ENCODE measurements at places on chromosomes 12 and 14.

- no peak for DNase-seq
These were observed 97.0 kb downstream of the PELI2 start for GRCh38 chr14:56215180-56215579.

- DNase-seq, result no peak
These were observed 33.6 kb upstream of the WNK1 start for GRCh38 chr12:718756-719102.

DNA sequence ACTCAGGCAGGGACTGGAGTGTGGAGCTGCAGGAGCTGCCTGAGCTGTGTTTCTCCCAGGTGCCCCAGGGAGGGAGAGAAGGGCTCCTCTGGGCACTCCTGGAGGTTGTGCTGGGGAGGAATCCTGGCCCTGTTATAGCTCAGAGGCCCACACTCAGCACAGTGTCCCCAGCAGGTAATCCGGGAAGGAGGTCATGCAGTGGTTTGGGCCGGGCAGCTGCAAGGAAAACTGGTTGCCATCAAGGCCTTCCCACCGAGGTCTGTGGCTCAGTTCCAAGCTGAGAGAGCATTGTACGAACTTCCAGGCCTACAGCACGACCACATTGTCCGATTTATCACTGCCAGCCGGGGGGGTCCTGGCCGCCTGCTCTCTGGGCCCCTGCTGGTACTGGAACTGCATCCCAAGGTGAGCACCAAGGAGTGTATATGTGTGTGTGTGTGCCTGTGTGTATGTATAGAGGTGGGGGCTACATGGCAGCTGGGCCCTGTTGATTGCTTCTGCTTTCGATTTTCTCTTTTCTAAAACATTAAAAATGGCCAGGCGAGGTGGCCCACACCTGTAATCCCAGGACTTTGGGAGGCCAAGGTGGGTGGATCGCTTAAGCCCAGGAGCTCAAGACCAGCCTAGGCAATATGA, 2.0 kb downstream of the AMHR2 start:
- DNase-seq, result no peak

DNA sequence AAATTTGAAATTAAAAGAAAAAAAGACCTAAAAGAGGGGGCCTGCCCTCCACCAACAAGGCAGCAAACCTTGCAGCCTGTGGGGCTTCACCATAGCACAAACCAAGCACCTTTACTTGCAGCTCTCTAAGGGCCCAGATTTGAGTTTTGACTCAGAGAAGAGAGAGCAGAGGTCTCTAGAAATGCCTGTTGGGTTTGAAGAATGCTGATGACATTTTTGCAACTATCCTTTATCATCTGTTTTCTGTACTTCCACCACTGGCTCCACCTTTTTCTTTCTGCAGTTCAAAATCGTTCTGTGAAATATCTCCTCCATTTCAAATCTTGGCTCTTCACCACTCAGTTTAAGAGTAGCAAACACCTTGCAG, 83.8 kb upstream of the HMGA2 start:
- no peak for DNase-seq

GRCh38 chr12:56988207-56988739, 18.1 kb downstream of the ZBTB39 start:
- no peak for DNase-seq

Data from T follicular helper cell (primary cell).